Stimulated activated CD4-positive, alpha-beta T cell treated with anti-CD3 and anti-CD28 coated beads, Interleukin-1b, Interleukin-23, amount 100 ng/mL, for 24 hours (primary cell): ENCODE measurements at places on chromosomes 12 and 14.

DNA sequence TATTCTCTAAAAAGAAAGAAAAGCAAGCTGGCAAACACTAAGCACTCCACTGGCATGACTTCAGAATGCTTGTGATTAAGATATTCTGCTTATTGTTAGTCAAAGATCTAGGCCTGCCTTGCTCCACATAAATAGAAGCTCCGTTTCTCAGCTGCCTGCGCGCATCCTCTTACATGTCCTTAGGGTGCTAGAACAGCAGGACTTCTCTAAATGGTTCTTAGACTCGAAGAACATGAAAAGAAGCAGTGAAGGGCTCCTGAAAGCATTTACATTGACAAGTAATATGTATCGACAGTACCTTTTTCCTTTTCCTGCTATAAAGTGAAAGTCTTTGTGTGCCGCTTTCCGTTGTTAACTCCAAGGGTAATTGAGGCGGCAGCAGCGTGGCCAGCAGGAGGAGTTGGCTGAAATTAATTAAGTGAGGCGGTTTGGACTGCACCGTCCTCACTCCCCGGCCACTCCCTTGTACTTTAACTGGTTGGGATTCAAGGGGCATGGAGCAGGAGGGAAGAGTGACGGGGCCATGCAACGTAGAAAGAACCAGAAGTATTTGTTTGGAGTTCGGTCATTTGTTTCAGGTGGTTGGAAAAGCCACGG is 34.2 kb upstream of the OTX2 start:
- no peak for DNase-seq

DNA sequence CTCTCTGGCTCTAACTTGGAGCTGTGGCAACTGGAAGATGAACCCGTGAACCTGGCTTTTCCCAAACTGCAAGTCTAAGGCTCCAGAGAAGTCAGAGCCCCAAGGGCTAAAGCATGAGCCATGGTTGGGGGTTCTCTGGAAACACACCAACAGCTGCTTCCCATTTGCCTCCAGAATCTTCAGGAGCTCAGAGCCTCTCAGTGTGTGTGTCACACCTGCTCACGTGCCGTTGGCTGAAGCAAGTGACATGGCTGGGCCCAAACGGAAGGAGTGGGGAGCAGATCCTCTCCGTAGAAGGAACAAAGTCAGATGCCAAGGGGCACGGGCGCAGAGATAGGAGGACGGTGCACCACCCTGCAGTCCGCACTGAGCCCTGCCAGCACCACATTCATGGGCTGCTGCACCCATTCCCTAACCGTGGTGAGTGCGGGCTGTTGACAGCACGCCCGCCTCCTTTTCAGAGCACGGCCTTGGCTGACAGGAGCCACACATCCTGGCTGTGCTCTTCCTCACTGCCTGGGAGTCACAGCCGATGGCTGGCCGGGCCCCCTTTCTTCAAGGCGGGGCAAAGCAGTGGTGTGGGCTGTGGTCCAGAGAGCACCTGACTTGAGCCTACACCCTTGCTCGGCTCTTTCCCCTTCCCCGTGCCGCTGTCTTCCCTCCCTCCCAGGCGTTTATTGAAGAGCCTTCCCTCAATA is 16.6 kb upstream of the TRAF3 start:
- no peak for DNase-seq

DNA sequence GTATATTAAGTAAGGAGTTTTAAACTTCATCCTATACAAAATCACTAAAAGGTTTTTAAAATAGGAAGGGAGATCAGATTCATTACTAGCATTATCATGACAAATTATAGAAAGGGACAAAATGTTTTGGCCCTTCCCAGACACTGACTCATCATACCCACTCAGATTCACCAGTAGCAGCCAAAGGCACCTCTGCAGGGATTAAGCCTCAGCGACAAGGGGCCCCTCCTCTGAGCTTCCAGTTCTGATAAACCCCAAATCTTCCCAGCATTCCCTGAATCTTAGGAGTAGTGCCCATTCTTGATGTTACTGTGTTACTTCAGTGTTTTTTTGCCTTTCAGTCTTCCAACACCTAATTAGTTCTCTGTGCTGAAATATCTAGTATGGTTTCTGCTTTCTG is 14.5 kb downstream of the KRAS start:
- no peak for DNase-seq

DNA sequence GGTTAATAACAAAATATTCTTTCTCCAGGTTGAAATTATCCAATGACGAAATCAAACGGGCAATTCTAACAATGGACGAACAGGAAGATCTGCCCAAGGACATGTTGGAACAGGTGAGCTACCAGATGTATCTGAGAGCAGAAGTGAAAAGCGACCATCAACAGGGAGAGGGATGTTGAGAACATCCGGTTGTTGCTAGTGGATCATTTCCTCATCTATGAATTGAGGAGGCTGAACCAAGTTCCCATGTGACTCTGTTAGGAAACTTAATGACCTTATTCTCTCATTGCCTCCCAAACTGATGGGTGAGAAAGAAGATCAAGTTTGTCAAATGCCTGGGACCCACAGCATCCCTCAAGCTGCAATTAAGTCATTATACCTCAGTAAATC is 117.7 kb downstream of the GPR135 start:
- no peak for DNase-seq

DNA sequence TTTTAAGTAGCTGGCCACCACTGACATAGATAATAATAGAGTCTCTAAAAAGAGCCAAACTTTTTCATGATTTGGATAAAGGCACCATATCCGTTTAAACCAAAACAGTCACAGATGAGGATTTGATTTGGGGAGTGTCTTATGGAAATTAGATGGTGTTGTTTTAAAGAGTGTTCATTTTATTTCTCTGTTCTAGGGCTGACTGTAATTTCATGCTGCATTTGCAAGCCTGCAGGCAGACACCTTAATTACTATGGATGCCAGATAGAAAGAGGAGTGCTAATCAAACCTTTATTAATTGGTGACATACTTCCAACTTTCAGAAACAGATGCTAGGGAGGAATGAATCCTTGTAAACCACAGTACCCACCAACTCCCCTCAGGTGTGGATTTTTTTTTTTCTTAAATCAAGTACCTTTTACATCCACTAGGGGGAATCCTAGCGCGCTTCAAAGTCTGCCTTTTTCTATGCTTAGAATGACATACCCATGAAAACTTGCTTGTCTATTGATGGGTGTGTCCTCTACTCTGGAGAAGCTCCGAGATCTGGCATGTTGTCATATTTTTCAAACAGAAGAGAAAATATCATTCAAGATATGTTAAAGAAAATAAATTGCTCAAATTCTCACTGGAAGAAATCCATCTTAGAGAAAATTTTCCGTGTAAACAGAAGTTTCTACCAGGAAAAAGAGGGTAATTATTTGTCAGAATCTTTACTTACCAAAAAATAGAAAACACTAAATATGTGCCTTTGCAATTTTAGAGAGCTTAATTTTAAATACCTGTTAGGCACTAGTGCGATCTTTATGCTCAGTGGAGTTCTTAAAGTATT is 14.2 kb upstream of the PLXNC1 start:
- no peak for DNase-seq

- DNase-seq, result no peak
Observed at GRCh38 chr14:50773632-50774541, 57.1 kb downstream of the NIN start.

- no peak for DNase-seq
Observed at GRCh38 chr14:99592933-99593753, 10.9 kb downstream of the CCDC85C start.

- DNase-seq, result no peak
Observed at GRCh38 chr14:53968726-53969125, 12.1 kb upstream of the BMP4 start.

DNA sequence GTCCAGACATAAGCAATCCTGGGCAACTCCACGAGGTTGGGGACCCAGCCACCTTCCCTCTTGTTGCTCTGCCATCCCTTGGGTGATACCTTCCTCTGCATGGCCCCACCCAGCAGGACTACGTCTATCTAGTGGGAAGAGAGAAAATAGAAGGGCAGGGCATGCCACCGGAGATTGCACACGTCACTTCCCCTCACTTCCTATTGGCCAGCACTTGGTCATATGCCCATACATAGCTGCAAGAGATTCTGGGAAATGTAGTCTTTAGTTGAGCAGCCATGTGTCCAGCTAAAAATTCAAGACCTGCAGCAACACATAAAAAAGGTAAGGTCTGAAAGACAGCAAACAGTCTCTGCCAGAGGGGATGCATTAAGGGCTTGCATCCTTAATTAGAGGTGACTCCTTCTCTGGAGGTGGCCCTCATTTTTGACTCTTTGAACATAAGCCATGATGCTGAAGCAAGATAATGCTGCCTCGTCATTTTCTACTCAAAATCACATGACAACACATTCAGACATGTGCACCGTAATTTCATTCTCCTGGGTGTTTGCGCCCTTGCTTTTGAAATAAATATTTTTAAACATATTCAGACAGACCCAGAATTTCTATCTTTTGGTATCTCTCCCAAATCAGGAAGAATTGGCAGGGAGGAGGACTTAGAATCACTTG is 91.8 kb upstream of the PWP1 start:
- no peak for DNase-seq

- no peak for DNase-seq
Observed at GRCh38 chr12:42145552-42146215, 1.0 kb upstream of the GXYLT1 start.
